Right ventricle myocardium inferior (tissue), 1 donor: ENCODE measurements at places on chromosomes 5 and 9. TPM values are rescaled to one million over a fixed set of nuclear protein-coding genes. Genes with fewer than 3 reads are reported as not detected.
A peak's percentile ranks its signal among the peaks of the same experiment; 100 is the strongest.

- no peak for DNase-seq
These were observed 86.7 kb downstream of the SLC44A1 start for GRCh38 chr9:105331160-105331559.

- DNase-seq, result no peak
These were observed 37.7 kb downstream of the SAR1B start for GRCh38 chr5:134594797-134595457.

DNA sequence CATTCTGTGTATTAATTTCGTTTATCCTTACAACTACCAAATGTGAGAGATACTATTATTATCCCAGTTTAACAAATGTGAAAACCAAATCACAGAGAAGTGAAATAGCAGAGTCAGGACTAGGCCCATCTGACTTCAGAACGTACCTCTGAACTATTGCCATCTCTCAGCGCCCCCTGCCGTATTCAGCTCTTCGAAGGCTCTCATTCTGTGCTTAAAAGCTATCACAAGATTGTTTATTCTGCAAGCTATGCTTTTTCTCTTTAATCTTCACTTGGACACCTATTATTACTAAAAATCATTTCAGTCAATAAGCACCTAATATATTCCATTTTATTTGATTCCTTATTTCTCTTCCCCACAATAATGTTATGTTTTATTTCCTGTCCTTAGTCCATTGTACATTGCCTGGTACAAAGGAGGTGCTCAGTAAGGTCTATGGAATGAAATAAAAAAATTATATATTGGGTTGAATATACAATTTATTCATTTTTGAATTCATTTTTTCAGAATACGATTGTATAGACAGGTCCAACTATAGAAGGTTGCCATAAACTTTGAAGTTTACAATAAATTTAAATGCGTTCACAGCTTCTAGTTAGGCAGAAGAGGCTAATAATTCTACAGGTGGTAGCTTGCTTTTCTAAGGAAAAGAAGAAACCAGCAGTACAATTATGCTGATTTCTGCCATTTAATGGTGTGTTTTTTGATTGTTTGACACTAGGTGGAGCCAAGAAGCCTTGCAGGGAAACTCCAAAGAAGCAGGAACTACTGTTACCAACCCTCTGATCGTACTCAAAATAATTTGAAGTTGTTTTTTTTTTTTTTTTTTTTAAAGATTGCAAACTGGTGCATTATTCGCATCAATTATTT, 202.2 kb upstream of the DMRTA1 start:
- DNase-seq, result no peak

DNA sequence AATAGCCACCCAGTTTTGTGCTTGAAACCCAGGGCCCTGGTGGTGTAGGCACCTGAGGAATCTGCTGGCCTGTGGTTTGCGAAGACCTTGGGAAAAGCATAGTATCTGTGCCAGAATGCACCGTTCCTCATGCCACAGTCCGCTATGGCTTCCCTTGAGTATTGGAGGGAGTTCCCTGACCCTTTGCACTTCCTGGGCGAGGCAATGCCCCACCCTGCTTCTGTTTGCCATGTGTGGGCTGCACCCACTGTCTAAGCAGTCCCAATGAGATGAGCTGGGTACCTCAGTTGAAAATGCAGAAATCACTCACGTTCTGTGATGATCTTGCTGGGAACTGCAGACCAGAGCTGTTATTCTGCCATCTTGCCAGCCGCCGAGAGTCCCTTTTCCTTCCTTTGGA, 483.5 kb downstream of the AGTPBP1 start:
- DNase-seq, result no peak

The ZNF608 gene
- total RNA-seq, result 9.3 TPM

The CMYA5 gene
- 886 TPM for total RNA-seq

GRCh38 chr5:80048084-80048780, 13.1 kb downstream of the THBS4 start:
- no peak for DNase-seq

The FOXD4L6 gene
- total RNA-seq, result not detected

DNA sequence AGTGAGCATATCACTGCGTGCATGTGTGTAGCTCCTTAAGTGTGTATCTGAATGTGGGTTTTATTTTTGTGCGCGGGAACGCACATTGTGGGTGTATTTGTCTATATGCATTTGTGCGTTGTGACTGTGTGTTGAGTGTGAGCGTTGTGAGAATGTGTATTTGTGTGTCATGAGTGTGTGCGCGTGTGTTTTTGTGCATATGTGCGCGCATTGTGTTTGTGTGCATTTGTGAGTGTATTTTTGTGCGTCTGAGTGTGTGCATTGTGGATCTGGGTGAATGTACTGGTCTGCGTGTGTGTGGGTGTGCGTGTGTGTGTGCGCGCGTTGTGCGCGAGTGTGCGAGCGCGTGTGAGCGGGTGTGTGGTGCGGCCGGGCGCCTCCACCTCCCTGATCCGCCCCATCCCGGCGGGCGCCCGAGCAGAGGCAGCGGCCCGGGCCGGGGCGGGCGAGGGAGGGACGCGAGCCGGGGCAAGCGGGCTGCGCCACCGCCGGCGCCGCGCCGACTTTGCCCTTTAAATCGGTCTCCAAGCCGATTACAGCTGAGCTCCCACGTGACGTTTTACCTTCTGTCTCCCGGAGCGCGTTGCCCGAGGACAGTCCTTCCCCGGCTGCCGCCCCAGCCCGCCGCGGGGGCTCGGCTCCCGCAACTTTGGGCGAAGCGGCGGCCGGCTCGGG, at the start of gene RASGRF2:
RASGRF2 (plus strand) TSS at position 596 of the 675 bp plus-strand sequence. CDS start 376 bp downstream, outside the sequence.
- no peak for DNase-seq

GRCh38 chr5:1385395-1386273, 40.7 kb upstream of the CLPTM1L start:
- peak; percentile 94 for DNase-seq

The SYNPO gene
- total RNA-seq, result 587 TPM

- DNase-seq, result no peak
These were observed 4.4 kb downstream of the SNX24 start for GRCh38 chr5:122849771-122850170.

- DNase-seq, result no peak
These were observed 1.2 kb upstream of the PURA start for GRCh38 chr5:140112685-140113179.

The RASEF gene
- 0.03 TPM for total RNA-seq

The PCDHGC4 gene
- 2.4 TPM for total RNA-seq

DNA sequence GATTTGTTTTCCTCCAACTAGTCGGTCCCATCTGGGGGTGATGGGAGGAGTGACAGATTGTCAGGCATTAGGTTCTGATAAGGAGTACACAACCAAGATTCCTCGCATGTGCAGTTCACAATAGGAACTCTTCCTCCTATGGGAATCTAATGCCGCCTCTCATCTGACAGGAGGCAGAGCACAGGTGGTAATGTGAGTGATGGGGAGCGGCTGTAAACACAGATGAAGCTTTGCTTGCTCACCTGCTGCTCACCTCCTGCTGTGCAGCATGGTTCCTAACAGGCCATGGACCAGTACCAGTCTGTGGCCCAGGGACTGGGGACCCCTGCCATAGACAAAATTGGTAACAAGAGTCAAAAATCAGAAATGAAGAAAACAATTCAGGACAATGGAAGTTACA, 173.3 kb upstream of the HMHB1 start:
- DNase-seq, result no peak

DNA sequence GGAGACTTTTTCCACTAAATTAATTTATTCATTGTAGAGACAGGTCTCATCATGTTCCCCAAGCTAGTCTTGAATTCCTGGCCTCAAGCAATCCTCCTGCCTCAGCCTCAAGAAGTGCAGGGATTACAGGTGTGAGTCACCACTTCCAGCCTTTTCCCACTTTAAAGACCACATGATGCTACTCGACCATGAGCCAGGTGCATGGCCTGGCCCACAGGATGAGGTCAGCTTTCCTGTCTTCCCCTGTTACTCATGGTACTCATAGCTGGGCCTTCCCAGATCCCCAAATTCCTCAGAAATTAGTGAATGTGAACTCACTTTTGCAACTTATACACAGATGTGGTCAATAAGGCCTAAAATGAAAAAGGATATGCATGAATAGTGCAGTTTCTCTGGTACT, 395.9 kb downstream of the SEMA5A start:
- DNase-seq, result no peak

The ABO gene
- 1.5 TPM for total RNA-seq

The RGS7BP gene
- total RNA-seq, result 6.5 TPM

The ITGA2 gene
- 0.78 TPM for total RNA-seq

- no peak for DNase-seq
These were observed 372.5 kb downstream of the ARHGEF28 start for GRCh38 chr5:73998489-73998888.

The GRXCR2 gene
- total RNA-seq, result 5.5 TPM

GRCh38 chr9:35510754-35511428, 21.0 kb downstream of the RUSC2 start:
- DNase-seq, result peak; percentile 83

DNA sequence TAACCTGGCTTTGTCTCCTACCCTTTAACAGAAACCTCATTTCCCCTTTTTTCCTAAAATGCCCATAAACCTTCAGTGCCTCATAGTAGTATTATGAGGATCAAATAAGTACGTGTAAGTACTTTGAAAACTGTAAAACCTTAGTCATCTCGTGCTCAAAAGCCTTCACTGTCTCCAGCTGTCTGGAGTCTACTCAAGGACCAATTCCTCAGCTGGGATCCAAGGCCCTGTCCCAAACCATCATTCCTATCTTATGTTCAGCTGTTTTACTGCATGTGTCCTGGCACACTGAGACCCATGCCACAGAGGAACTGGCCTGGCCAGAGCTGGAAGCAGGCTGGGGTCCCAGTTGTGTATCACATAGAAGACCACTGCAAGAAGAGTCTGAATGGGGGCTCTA, 15.9 kb downstream of the ADAMTSL1 start:
- DNase-seq, result no peak

GRCh38 chr5:39031041-39031440, 43.2 kb downstream of the RICTOR start:
- no peak for DNase-seq

The SH3RF2 gene
- 267 TPM for total RNA-seq

GRCh38 chr5:115979201-115980041, 17.1 kb downstream of the LVRN start:
- no peak for DNase-seq

GRCh38 chr5:95725937-95726810, 5.0 kb upstream of the RHOBTB3 start:
- DNase-seq, result no peak

The GPX8 gene
- 7.4 TPM for total RNA-seq

The SOWAHA gene
- total RNA-seq, result 0.27 TPM

GRCh38 chr5:94505327-94506068, 112.9 kb downstream of the KIAA0825 start:
- no peak for DNase-seq

The TNC gene
- 0.57 TPM for total RNA-seq

GRCh38 chr5:50501491-50502228, 60.6 kb upstream of the EMB start:
- DNase-seq, result no peak

The CARTPT gene
- total RNA-seq, result not detected

- DNase-seq, result no peak
These were observed 1.6 kb upstream of the SMIM32 start for GRCh38 chr5:136194576-136194975.

The F2RL2 gene
- 0.14 TPM for total RNA-seq

DNA sequence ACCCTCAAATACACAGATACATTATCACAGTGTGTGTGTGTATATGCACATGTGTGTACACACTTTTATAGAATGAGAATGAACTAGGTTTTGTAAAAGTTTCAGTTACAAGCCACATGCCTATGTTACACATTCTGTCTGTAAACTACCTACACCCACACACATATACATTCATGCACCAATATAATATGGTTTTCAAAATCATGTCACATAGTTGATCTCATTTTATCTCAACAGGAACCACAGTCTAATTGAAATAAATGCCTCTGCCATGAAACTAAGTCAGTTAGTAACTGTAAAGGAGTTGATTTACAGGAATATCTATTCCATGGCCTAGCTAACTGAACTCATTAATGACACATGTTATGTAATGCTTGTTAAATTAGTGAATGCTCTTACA, 646.6 kb downstream of the PDE4D start:
- no peak for DNase-seq

The RFESD gene
- total RNA-seq, result 3.0 TPM

The MTAP gene
- 20.4 TPM for total RNA-seq

- no peak for DNase-seq
These were observed 2.5 kb upstream of the NRARP start for GRCh38 chr9:137304383-137305059.

- no peak for DNase-seq
These were observed 121.1 kb upstream of the IL12B start for GRCh38 chr5:159451197-159452052.

DNA sequence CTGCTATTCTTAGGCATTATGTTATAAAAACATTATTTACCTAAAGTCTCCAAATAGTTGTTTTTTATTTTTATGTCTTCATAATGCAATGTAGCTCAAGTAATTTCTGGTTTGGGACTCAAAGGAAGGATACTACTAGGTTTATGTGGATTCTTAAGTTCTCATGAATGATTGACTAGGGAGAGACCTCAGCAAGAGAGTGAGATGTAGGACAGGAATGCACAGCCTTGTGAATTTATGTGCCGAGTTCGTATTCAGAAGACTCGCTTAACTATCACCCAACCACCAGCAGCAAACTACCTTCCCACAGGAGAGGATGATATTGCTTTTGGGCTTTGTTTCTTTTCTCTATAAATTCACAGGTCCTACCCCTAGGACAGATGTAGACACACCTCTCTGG, 282.9 kb downstream of the ARHGEF28 start:
- no peak for DNase-seq

The TEX48 gene
- not detected for total RNA-seq

GRCh38 chr5:11048760-11049159, 287.7 kb upstream of the DAP start:
- no peak for DNase-seq

DNA sequence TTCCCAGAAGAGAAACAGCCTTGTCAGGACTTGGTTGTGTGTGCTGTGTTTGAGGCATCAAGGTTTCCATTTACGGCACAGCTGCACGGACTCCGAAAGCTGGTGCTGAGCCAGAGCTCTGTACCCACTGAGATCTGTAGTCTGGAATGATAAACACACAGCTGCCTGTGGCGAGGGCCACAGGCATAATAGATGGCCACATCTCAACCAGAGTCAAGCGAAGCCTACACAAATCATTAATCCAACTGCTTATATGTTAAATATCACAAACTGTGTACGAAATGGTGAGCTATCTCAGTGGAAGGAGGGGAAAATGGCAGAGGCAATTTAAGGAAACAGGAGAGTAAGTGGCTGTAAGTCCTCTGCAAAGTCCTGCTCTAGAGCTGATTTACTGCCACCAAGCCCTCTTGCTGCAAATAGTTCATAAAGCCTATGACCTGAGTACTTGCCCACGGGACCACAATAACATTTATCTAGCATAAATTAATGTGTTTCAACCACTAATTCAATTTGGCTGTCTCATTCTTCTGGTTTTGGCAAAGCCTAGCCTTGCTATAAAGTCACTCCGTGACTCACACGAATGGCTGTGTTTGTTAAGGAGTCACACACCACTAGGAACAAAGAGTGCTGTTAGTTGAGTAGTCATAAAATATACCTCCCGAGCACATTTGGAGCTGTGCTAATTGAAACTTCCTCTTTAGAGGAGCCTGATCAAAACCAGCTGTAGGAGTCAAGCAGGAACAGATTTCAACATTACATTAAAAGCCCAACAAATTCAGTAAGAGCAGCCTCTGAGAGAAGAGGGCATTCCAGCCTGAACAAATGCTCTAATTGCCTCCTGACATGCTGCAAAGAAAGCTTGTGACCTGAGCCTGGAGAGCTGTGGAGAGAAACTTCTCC, 738.6 kb upstream of the ZNF608 start:
- DNase-seq, result peak; percentile 75
